Activated T-cell treated with anti-CD3 and anti-CD28 coated beads for 24 hours (primary cell): ENCODE measurements at places on chromosomes 12 and 14.

- DNase-seq = no peak
Measured at GRCh38 chr14:95305145-95305544, 14.6 kb downstream of the CLMN start.

GRCh38 chr14:102437997-102438915 lies 71.3 kb downstream of the ANKRD9 start:
- DNase-seq = peak; percentile 54

- no peak for DNase-seq
Measured at GRCh38 chr12:13849456-13849855, 131.9 kb downstream of the GRIN2B start.

DNA sequence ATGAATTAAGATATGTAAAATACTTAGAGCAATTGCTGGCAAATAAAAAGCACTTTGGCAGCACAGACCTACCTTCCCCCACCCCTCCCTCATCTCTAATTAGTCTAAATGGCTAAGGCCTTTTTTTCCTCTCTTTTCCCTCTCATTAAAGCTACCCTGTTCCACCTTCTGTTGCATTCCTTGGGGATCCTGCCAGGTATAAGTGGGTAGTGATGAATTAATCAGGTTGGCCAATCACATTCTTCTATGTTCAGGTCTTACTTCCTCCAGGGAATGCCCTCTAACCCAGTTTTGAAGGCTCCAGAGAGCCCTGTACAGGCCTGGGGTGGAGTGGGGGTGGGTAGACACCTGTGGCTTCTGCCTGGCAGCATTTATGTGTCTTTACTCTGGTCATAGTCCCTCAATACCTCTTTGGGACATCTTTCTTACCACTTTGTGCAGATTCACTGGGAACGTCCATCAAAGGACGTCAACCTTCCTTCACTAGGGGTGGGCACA lies 28.4 kb downstream of the HSPB8 start:
- DNase-seq = no peak

DNA sequence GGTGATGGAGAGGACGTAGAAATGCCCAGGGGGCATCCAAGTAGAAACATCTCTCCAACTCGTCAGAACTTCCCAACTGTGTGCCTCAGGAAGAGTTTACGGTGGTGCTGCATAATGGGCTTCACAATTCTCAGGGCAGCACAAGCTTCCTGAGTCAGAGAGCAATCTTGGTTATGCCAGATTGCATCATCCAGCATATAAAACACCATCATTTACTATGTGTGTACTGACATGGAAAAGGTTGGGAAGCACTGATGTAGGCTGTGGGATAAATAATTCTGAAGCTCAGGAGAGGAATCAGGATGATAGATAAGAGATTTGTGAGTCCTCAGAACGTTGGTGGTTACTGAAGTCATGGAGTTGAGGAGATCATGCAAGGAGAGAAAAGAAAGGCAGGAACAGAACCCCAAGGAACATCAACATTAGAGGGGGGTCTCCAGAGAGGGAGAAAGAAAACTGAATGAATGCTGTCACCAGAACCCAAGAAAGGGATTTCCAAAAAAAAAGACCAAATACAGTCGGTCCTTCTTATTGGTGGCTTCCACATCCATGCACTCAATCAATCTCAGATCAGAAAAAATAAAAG lies 4.7 kb upstream of the NCKAP5L start:
- no peak for DNase-seq

- DNase-seq = no peak
Measured at GRCh38 chr12:71536279-71536938, 96.8 kb downstream of the LGR5 start.

- peak; percentile 28 for DNase-seq
Measured at GRCh38 chr12:104604070-104604994, 147.6 kb downstream of the CHST11 start.
